SW 1271 (cell line): ENCODE measurements at places on chromosomes 2 and 18.

- peak; percentile 30 for DNase-seq
Measured at GRCh38 chr2:68185541-68186164, 28.0 kb downstream of the PNO1 start.

DNA sequence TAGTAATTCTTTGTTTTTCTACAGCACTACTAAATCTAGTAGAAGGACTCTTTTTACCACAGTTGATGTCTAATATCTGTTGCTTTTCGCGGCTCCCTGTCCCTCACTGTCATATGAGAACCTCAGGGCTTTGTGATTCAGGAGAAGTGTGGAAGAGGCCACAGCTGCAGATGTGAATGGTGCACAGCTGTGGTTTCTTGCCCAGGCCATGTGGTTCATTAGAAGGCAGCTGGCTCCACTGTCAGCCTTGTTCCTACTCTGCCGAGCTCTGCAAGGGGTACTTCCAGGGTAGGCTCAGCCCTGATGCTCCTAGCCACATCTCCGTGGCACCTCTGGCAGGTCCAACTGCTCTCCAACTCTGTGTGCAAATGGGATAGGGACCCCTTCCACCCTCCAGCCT lies 83.9 kb downstream of the APOB start:
- DNase-seq, result no peak

- DNase-seq, result no peak
Measured at GRCh38 chr18:8794156-8794933, 89.0 kb downstream of the MTCL1 start.

- DNase-seq, result no peak
Measured at GRCh38 chr2:225996462-225996828, 596.9 kb downstream of the NYAP2 start.

DNA sequence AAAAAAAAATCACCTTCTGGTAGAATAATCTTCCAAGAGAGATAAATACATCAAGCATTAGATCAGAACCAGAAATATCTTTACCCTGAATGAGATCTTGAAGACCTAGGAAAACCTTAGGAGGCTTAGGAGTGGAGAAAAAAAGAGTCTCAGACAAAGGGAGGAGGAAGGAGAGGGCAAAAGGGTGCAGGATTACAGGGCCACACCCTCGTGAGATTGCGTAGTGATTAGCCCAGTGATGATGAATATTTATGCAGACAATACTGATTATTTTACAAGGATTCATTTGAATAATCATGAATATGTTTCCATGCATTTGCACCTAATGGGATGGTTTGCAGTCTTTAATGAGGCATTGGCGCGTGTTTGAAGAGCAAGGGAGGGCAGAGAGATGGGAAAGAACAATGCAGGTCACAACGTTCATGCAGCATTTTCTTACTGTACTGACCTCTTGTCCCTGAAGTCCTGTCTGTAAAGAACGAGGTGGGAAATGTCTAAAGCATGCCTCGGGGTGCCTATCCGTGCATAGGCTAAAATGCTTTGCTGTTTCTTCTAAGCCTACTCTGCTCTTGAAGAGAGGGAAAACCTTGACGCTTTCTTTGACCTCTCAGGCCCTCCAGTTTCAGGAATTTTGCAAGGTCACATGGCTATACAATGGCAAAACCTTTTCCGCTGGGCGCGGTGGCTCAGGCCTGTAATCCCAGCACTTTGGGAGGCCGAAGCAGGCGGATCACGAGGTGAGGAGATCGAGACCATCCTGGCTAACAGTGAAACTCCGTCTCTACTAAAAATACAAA lies 18.6 kb upstream of the ZNF532 start:
- no peak for DNase-seq

DNA sequence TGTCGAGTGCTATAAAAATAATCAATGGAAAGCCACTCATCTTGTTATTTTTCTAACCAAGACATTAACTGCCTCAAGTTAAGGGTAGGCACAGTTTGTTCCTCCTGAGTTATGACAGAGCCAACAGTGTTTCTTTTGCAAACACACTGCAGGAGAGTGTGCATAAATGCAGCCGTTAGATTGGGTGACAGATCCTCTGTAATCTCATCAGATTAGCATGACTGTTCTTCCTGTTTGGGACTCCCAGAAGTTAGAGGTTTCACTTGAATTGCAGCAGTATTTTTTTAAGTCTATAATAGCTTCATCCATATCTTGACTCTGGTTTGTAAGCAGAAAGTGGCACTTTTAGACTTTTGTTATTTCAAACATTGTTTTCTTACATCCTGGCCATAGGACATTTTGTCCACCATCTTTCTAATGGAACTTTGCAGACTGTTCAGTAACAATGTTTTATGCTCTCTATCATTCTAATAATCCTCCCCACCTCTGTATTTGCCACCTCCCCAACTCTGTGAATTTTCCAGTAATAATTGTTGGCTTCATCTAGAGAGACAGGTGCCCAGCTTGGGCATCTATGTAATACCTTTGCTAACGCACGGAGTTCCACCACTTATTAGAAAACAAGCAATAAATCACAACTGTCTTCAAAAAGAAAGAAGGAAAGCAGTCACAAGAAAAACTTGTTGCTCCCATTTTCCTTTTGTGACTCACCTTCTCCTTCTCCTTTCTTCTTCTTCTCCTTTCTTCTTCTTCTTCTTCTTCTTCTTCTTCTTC lies 560.0 kb downstream of the ADCYAP1 start:
- no peak for DNase-seq

- DNase-seq, result no peak
Measured at GRCh38 chr2:71846072-71846471, 301.6 kb downstream of the CYP26B1 start.

- DNase-seq, result no peak
Measured at GRCh38 chr2:62441421-62441820, 64.6 kb downstream of the TMEM17 start.

- DNase-seq, result no peak
Measured at GRCh38 chr2:20104900-20105545, 53.6 kb upstream of the LAPTM4A start.

- DNase-seq, result peak; percentile 77
Measured at GRCh38 chr2:48471048-48471474, 58.9 kb upstream of the STON1 start.

- no peak for DNase-seq
Measured at GRCh38 chr2:217366966-217367365, 507.1 kb upstream of the TNP1 start.

DNA sequence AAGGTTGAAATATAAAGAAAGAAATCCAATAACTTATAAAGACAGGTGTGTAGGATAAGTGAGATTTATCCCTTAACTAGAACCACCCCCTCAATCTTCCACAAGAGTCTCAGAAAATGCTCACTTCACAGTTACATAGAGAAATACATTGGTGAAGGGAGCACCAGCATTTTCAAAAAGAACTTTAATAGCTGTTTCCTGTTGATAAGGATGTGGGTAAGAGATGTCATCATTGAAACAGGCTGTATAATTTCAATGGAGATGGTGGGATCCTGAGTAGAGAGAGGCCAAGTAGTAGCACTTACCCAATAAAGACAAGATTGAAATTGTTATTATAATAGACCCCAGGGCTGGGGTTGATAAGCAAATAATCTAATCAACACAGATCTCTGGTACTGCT lies 162.2 kb upstream of the TACR1 start:
- DNase-seq, result no peak

- no peak for DNase-seq
Measured at GRCh38 chr2:140061240-140061639, 1281.0 kb upstream of the NXPH2 start.

- DNase-seq, result no peak
Measured at GRCh38 chr2:47945046-47945781, 38.9 kb upstream of the FBXO11 start.

GRCh38 chr2:228352048-228352447 lies 170.6 kb upstream of the SPHKAP start:
- DNase-seq, result no peak

DNA sequence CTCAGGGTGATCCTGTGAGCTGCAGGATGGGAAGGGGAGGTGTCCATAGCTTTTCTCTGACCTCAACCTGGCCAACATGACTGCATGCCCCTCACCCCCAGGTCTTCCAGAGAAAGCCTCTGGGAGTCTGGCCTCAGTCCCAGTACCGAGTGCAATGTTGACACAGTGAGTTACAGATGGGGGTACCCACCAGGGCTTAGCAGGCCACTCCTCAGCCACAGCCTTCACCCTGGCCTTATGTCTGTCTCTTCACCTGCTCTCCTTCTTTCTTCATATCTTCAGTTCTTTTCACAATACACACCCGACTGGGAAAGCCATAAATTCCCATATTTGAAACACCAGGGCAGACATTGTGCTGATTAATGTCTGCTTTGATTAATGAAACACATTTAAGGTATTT lies 33.5 kb downstream of the AOX1 start:
- DNase-seq, result no peak

GRCh38 chr2:147647816-147648215 lies 197.0 kb upstream of the ACVR2A start:
- DNase-seq, result no peak

DNA sequence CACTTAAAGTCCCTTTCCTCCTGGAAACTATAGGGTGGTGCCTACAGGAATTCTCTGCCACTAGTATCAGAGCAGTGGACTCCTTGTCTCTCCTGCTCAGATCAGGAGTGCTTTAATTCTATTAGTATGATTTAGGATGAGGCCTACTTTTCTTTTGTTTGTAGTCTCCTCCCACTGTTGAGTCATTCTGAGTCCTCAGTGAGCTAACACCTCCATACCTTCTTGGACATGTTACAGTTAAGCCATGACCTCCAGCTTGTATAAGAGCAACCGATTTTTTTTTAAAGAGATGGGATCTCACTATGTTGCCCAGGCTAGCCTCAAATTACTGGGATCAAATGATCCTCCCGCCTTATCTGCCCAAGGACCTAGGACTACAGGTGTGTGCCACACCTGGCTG lies 48.7 kb upstream of the OTOF start:
- DNase-seq, result no peak

- no peak for DNase-seq
Measured at GRCh38 chr2:241799522-241800197, 9.3 kb upstream of the NEU4 start.

GRCh38 chr18:27040796-27041195 lies 144.3 kb downstream of the CHST9 start:
- DNase-seq, result no peak

GRCh38 chr18:13244135-13244534 lies 25.6 kb downstream of the LDLRAD4 start:
- no peak for DNase-seq

GRCh38 chr2:165839610-165840009 lies 45.6 kb upstream of the GALNT3 start:
- DNase-seq, result no peak

DNA sequence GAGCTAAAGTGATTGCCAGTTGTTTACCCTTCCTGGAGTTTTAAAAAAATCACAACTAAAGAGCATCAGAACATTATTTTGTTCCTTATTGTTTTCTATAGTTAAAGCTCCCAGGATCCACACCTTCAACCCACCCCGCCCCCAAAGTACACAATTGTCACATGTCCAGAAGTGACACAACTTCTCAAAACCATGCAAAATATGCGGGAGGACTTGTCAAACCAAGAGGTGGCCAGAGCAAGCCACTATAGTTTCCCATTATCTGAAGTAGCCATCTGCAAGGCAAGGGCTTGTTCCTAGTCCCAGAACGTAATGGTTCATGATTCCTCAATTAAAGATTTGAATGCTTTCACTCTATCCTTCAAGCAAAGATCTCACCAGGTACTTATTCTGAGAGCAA lies 9.9 kb upstream of the INO80C start:
- DNase-seq, result no peak

- DNase-seq, result no peak
Measured at GRCh38 chr2:106108351-106108750, 85.8 kb downstream of the UXS1 start.

DNA sequence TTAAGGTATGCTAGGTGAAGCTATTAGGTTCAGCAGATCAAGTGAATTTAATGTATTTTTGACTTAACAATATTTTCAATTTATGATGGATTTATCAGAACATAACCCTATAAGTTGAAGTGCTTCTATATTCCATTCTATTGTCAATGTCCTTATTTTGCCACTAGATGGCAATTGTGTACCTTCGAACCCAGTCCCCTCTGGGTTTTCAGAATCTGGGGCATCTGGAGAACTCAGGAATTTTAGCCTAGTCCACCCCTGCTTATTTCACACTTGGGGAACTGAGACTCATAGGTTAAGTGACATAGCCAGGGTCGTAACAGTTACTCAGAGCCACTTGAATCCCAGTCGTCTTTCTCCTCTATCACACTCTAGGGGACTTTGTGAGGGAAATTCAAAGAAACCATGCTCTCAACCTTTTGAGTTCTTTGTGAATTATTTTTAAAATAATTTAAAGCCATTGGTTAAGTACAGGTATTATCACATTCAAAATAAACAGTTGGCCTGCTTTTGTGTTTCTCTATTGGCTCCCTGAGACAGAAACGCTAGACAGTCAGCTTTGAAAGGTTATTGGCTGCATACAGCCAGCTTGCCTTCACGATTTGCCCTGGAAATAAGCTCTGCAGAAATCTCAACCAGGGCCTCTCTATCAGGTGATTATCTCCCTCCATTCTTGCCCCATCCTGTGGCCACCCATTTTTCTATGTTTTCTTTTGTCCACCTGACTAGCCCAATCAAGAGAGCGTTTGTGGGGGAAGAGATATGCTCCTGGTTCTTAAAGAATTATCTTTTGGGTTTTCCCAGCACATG lies 145.0 kb downstream of the TTC27 start:
- peak; percentile 24 for DNase-seq

DNA sequence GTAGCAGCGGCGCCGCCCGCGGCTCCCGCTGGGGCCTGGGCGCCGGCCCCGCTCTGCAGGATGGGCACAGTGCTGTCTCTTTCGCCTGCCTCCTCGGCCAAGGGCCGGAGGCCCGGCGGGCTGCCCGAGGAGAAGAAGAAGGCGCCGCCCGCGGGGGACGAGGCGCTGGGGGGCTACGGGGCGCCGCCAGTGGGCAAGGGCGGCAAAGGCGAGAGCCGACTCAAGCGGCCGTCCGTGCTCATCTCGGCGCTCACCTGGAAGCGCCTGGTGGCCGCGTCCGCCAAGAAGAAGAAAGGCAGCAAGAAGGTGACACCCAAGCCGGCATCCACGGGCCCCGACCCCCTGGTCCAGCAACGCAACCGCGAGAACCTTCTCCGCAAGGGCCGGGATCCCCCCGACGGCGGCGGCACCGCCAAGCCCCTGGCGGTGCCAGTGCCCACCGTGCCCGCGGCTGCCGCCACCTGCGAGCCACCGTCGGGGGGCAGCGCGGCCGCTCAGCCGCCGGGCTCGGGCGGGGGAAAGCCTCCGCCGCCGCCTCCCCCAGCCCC lies 369 bp downstream of the CDK5R2 start:
- no peak for DNase-seq

DNA sequence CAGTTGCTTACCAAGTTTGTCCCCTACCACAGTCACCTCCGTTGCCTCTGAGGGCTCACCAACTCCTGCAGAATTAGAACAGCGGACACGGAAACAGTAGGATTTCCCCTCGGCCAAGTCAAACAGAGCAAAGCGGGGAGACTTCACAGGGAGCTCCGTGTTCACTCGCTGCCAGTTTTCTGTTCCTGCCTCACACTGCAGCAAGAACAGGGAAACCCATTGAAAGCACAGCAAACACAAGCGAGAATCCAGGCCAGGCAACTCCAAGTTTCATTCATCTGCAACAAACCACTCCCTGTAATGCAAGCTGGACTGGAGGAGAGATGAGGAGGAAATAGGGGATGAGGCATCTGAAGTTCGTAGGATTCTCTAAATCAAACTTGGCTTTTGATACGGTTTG lies 84.2 kb downstream of the MYOM1 start:
- DNase-seq, result no peak
